Activated CD8-positive, alpha-beta memory T cell treated with anti-CD3 and anti-CD28 coated beads for 1 hour (primary cell): ENCODE measurements at places on chromosomes 12 and 14.
A peak's percentile ranks its signal among the peaks of the same experiment; 100 is the strongest.

GRCh38 chr14:46964378-46964777, 312.8 kb upstream of the RPL10L start:
- DNase-seq, result no peak

DNA sequence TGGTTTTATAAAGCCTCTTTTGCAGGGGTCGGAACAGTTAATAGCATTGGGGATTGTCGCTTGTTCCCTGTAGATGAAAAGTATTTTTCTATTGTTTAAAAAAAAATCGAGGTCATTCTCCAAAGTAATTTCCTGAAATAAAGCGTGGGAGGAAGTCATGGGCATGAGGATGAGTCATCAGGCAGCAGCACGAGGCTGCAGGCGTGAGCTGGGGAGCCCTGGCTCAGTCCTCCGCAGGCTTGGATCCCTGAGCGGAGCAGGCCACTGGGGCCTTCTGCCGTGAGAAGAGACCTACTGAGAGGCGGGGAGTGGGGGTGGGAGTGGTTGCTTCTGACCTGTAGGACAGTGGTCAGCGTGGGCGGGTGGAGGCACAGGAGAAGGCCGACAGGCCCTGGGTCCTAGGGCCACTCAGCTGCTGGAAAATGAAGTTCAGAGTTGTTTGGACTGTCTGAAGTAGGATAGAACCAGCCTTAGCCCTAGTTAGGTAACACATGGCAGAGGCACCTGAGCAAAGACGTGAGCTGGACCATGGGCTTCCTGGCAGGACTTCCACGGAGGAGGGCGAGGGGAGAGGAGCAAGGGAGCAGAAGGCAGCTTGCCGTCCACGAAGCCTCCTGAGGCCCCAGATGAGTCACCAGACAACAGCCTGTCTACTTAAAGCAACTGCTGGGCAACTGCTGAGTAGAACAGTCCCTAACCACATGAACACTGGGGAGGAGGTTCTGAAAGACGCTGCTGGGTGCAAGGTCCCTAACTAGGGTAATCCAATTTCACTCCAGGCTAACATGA, 21.1 kb upstream of the LGALS3 start:
- DNase-seq, result no peak

GRCh38 chr14:99352688-99353280, 80.8 kb upstream of the BCL11B start:
- DNase-seq, result no peak

DNA sequence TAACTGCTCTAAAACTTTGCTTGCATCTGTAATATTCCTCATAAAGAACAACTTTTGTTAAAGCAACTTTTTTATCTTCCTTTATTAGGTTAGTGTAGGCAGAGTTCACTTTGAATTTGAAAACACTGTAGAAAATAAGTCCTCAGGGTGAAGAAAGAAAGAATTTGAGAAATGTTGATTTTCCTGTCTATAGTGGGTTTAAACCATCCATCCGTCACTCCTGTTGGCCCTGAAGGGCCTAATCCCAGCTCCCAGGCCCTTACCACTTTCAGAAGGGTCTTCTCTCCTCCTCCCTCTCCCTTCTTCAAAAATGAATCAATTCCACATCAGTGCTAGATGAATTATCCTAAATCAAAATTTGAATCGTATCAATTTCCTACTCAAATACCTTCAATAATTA, 4.9 kb upstream of the SLC2A3 start:
- DNase-seq, result no peak

DNA sequence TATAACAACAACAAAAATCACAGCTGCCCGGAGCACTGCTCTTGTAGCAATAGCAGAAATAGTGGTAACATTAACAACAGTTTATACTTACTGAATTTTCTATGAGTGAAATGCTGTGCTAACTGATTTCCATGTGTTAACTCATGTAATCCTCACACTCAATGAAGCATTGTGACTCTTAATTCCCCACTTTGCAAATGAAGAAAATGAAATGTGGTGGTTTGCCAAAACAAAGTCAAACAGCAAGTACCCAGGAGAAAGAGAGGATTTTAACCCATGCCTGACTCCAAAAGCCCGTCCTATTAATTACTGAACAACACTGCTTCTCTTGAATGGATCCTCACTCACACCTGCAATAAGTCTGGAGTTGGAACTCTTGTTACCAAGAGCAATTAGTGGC, 123.5 kb downstream of the MED13L start:
- DNase-seq, result no peak

- peak; percentile 82 for DNase-seq
Measured at GRCh38 chr14:99266181-99267178, 5.5 kb downstream of the BCL11B start.

GRCh38 chr14:80942191-80942600, 658 bp upstream of the CEP128 start:
- no peak for DNase-seq
